ENCODE measurements at places on chromosomes 16 and 17.

GRCh38 chr16:57509231-57509923 lies 23.1 kb upstream of the DOK4 start:
- DNase-seq, result no peak

DNA sequence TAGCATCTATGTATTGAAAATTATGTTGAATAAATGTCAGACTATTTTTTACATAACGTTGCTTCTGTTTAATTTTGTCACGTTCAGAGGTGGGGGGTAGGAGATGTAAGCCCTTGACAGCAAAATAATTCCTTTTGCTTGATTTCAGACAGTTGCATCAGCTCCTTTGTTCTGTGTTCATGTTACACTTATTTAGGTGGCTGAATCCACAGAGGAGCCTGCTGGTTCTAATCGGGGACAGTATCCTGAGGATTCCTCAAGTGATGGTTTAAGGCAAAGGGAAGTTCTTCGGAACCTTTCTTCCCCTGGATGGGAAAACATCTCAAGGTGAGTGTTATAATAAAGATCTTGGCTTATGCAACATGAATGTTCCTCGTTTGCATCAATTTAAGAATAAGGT lies 4.5 kb downstream of the HERPUD1 start:
- no peak for DNase-seq

- no peak for DNase-seq
Measured at GRCh38 chr16:54066451-54067105, 220.0 kb downstream of the IRX3 start.

GRCh38 chr16:53829186-53829747 lies 125.3 kb downstream of the FTO start:
- no peak for DNase-seq

DNA sequence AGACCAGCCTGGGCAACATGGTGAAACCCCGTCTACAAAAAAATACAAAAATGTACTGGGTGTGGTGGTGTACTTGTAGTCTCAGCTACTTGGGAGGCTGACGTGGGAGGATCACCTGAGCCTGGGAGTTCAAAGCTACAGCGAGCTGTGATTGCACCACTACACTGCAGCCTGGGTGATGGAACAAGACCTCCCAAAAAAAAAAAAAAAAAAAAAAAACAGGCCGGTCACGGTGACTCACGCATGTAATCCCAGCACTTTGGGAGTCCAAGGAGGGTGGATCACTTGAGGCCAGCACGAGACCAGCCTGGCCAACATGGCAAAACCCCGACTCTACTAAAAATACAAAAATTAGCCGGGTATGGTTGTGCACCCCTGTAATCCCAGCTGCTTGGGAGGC lies 12.7 kb upstream of the APPBP2 start:
- DNase-seq, result no peak

GRCh38 chr16:82219298-82219697 lies 49.3 kb upstream of the MPHOSPH6 start:
- DNase-seq, result no peak
